ENCODE measurements at places on chromosomes 3 and 15. TPM values are rescaled to one million over a fixed set of nuclear protein-coding genes. Genes with fewer than 3 reads are reported as not detected.

The MORC1 gene
- not detected for total RNA-seq

The GOLGA8G gene
- under 0.01 TPM for total RNA-seq

The RYR3 gene
- 0.42 TPM for total RNA-seq

The XCR1 gene
- not detected for total RNA-seq

The DYNLT2B gene
- 5.9 TPM for total RNA-seq

The TMEM108 gene
- total RNA-seq, result 0.23 TPM

The SLC28A1 gene
- not detected for total RNA-seq

The VIPR1 gene
- not detected for total RNA-seq

The ZFYVE19 gene
- 19.3 TPM for total RNA-seq

The PDZRN3 gene
- total RNA-seq, result 12.3 TPM

The ZNF592 gene
- total RNA-seq, result 8.1 TPM

The BFSP2 gene
- total RNA-seq, result not detected

The SNTN gene
- not detected for total RNA-seq

The MESD gene
- 24.9 TPM for total RNA-seq

The SV2B gene
- under 0.01 TPM for total RNA-seq

The MAGI1 gene
- total RNA-seq, result 28.2 TPM
